ENCODE measurements at places on chromosomes 5 and 9.

DNA sequence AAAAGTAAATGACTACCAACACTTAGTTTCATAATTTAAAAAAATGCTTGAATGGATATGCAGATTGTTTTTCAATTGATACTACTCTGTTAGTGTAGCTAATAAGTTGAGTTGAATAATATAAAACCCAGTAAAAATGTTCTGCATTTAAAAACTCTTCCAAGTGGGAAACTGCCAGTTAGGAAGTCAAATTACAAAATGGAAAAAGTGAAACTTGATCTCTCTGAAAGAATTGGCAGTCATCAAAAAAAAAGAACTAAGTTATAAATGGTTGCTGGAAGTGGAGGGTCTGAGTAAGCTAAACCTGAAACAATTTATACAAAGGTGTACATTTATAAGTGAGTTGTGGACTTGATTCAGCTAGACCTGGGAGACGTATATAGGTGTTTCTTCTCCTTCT is 52.4 kb downstream of the VCAN start:
- DNase-seq: no peak

- no peak for DNase-seq
These were observed 23.9 kb upstream of the SAP30L start for GRCh38 chr5:154421868-154422267.

DNA sequence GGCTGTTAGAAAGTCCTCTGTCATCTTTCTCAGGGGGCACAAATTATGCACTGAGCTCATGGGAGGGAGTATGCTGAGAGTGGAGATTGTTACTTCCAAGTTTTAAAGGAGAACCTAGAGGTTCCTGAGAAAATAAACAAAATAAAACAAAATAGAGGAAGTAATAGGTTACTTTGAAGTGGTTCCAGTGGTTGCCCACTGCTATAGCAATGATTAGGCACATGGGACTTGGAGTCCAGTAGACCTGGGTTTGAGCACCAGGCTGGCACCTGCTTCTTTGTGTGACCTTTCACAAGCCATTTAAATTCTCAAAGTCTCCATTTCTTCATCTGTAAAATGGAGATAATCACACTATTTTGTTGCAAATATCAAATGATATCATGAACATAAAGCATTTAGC is 13.8 kb upstream of the CDC23 start:
- no peak for DNase-seq

- DNase-seq: no peak
These were observed 154.5 kb downstream of the NR3C1 start for GRCh38 chr5:143248822-143249579.

DNA sequence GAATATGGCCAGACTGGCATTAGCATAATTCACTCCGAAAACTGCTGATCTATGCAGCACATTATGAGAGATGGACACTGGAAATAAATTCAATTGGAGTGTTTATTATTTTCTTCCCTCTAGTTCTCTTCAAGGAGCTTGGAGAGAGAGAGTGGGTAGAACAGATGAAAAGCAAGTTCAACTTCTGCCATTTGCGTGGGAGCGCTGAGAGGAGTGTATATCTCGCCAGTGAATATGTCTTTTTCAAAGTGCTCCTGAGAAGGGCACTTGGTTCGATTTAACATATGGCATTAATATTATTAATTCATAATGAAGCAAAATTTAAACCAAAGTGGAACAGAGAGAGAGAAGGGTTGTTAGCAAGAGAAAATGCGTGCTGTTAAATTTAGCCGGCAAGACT is 214.4 kb downstream of the DAB2IP start:
- no peak for DNase-seq

GRCh38 chr5:88881571-88881971 is 1.4 kb downstream of the MEF2C start:
- no peak for DNase-seq

GRCh38 chr9:137670391-137671195 is 51.8 kb downstream of the EHMT1 start:
- no peak for DNase-seq

DNA sequence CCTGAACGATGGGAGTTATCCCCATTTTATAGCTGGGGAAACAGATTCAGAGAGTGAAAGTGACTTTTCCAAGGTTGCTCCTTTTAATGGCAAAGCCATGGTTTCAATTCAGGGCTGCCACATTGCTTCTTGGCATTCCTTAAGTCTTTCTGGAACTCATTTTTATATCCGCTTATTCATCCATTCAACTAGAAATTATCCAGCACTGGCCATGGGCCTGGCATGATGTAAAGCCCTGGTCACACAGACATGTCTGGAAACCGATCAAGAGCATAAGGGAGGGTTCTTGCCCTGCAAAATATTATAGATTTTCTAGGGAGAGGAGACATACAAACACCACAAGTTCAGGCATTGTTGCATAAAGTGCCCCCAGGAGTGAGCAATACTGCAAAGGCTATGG is 43.0 kb upstream of the COL15A1 start:
- DNase-seq: no peak

DNA sequence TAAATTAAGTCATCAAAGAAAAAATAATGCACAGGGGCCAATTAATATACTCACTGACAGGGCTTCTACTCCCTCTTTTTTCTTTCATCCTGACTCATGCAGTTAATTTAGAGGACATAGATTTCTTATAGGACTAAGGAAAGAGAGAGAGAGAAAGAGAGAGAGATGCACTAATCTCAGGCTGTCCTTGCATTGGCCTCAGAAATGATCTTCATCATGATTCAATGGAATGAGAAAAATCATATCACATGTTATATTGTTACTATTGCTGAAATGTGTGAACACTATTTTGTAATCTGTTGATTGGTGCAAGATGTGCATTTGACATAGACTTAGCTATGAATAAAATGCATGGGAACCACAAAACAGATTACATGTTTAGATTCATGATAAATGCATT is 608.3 kb upstream of the NUDT12 start:
- no peak for DNase-seq

- no peak for DNase-seq
These were observed 11.7 kb downstream of the OGN start for GRCh38 chr9:92392690-92393089.

GRCh38 chr9:95629585-95629984 is 112.8 kb upstream of the PTCH1 start:
- DNase-seq: no peak

DNA sequence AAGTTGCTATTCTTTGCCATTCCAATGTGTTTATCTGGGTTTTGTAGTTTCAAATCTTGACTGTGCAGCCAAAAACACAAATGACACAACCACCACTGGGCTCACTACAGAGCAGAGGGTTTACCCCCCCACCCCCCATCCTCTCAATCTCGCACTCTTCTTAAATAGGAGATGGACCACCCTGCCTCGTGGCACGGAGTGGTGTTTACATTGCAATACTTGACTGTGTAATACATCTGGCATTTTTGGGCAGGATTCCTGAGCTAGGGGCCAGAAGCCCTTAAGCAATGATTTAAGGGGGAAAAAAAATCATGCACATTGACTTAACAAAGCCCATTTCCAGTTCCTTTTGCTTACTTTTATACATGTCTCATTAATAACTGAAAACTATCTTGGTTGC is 19.0 kb downstream of the PTCH1 start:
- DNase-seq: no peak

GRCh38 chr9:37971108-37971459 is 67.2 kb upstream of the SLC25A51 start:
- DNase-seq: no peak

- DNase-seq: no peak
These were observed 475.2 kb downstream of the CDK5RAP2 start for GRCh38 chr9:120104771-120105170.
